Sigmoid colon (tissue), 7 donors: ENCODE measurements at places on chromosomes 1 and 21. TPM values are rescaled to one million over a fixed set of nuclear protein-coding genes. Genes with fewer than 3 reads are reported as not detected.

DNA sequence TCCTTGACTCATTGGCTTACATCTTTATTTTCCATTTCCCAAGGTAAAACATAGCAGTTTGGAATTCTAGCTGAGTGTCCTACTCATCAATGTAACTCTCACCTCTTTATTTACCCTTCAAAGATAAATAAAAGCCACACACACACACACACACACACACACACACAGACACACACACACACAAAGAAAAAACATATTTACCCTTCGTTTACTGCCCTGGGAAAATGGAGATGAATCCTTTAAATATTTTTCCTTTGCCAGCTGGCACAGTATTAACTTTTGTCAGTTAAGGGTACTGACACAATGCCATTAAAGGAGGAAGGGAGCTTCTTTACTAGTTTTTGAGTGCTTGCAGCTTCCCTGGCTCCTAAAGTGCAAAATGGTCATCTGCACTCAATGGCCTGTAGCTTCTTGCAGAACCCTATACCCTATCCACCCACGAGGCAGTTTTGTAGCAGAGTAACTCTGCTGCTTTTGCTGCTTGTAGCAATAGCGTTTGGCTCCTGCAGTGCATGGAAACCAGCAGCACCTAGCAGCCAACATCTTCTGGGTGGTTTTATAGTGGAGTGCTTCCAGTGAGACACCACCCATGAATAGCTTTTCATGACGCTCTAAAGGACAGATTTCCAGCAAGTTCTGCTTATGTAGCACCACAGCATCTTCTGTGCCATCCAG, 103.7 kb downstream of the HS2ST1 start:
- H3K4me1 ChIP-seq: peaks cover 6% of the 10 kb centered on the region
- H3K27ac ChIP-seq: no peak overlapping the region
- no peaks in the 10 kb centered on the region for H3K36me3 ChIP-seq
- no peak for DNase-seq

GRCh38 chr1:200328379-200328778, 81.5 kb downstream of the ZNF281 start:
- H3K4me3 ChIP-seq: no peak overlapping the region
- no peaks in the 10 kb centered on the region for H3K27me3 ChIP-seq
- no peaks in the 10 kb centered on the region for H3K36me3 ChIP-seq
- H3K27ac ChIP-seq: no peak overlapping the region
- no peak for DNase-seq

DNA sequence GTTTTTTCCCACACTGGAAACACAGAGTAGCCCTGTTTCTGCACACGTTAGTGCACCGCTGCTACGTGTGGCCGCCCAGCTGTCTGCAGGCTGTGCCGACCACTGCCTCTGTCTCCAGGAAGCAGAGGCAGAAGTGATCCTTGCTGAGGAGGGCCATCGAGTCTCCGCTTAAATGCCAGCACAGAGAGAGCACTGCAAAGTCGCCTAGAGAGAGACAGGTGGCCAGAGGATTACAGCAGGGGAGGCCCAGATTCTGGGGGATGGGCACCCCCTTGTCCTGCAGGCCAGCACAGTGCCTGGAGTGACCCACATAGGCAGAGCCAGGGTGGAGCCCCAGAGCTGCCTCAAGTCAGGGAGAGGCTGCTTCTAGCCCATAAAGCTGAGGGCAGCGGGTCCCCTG, 6.1 kb downstream of the TPRG1L start:
- H3K4me3 ChIP-seq: no peak overlapping the region
- H3K27me3 ChIP-seq: no peaks in the 10 kb centered on the region
- no peak for DNase-seq

DNA sequence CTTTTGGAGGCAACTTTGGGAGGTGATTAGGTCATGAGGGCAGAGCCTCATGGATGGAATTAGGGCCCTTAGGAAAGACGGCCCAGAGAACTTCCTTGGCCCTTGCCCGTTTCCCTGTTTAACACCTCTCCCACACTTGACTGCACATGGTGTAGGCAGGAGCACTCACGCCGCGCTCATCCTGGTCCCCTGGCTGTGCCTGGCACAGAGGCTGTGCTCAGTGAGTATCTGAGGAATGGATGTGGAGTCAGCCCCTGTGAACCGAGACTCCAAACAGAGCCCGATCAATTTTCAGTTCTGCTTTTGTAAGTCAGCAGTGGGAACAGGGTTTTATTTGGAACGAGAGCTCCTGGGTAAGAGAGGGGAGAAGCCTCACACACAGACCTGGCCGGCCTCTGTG, 29.8 kb upstream of the ETV3 start:
- H3K36me3 ChIP-seq: no peaks in the 10 kb centered on the region
- no peaks in the 10 kb centered on the region for H3K4me1 ChIP-seq
- peaks cover 3% of the 10 kb centered on the region for H3K27me3 ChIP-seq

- H3K36me3 ChIP-seq: no peaks in the 10 kb centered on the region
- DNase-seq: peak; percentile 33
- H3K4me1 ChIP-seq: no peaks in the 10 kb centered on the region
- no peaks in the 10 kb centered on the region for H3K27me3 ChIP-seq
These were observed 187.7 kb upstream of the C1orf174 start for GRCh38 chr1:4087530-4088420.

Gene SPATA46
- not detected for total RNA-seq

GRCh38 chr1:107394301-107394700, 253.5 kb downstream of the NTNG1 start:
- H3K4me1 ChIP-seq: no peaks in the 10 kb centered on the region
- no peak overlapping the region for H3K27ac ChIP-seq
- no peaks in the 10 kb centered on the region for H3K36me3 ChIP-seq
- no peak overlapping the region for H3K4me3 ChIP-seq
